ENCODE measurements at places on chromosomes 13 and 19. TPM values are rescaled to one million over a fixed set of nuclear protein-coding genes. Genes with fewer than 3 reads are reported as not detected.
A peak's percentile ranks its signal among the peaks of the same experiment; 100 is the strongest.

DNA sequence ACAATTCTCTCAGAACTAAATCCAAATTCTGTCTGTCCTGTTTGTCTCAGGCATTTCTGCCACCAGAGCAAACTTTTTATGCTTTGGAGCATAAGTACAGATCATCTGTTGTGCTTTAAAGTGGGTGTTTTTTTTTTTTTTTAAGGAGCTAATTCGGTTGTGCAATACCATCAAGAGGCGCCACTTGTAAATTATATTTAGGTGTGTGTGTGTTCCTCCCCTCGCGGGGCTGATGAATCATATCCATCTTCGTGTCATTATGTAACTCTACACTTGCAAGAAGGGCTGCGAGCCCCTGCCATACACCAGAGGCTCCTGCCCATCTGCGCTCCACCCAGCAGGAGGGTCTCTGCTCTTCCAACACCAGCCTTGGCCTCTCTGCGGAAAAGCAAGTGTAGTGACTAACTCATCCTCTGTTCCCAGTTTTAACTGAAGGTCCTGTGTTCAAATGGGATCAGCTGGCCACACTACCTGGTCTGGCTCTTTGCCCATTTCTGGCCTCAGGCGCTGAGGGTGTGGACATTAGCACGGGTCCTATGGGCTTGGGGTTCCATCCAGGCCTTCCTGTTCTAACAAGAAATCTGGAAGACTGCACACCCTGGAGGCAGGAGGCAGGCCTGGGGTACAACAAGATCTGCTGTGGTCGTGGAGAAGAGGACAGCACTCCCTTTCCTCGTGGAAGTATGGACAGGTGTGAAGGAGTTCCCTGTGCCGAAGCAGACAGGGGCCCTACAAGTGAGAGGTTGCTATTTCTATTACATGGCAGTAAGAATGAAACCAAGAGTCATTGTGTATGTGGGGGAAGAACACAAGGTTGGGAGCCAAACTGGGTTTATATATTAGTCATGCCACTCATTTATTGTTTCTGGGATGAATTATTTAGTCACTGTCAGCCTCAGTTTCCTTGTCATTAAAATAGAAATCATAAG lies 96.1 kb upstream of the MBNL2 start:
- DNase-seq: no peak

DNA sequence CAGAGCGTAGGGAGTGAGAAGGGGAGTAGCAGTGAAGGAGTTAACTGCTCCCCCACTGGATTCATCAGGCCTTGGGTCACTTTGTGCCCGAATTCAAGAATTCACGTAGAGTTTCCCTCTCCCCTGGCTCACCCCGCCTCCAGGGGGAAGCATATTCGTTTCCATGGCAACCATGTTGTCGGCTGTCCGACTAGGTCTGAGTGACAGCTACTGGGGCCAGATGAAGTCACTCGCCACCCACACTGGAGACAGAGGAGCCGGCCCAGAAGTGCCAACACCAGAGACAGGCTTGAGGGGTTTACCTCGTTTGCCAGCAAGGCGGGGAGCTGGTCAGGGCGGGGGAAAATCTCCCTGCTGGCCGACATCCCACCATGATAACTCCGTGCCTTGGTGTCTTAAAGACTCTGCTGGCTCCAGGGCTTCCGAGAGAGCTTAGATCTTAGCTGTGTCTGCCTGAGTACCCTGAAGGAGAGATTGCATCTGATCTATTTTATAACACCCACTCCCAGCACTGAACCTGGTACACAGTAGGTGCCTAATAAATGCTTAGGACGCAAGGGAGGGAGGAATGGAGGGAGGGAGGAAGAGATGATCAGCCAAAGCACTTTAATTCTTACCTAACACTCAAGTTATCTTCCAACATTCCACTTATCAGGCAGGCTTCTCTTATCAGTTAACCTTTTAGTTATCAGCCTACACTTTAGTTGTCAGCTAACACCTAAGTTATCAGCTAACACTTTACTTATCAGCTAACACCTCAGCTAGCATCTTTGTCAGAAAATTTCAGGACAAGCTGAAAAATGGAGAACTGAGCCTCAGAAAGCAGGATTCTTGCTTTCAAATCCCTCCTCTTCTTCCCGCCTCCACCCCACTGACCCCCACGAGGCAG lies 57.2 kb upstream of the ZNRF4 start:
- DNase-seq: no peak

GRCh38 chr19:10505583-10506229 lies 2.5 kb upstream of the KEAP1 start:
- peak; percentile 87 for DNase-seq

- DNase-seq: no peak
These were observed 181.7 kb downstream of the UQCRFS1 start for GRCh38 chr19:29031216-29031615.

DNA sequence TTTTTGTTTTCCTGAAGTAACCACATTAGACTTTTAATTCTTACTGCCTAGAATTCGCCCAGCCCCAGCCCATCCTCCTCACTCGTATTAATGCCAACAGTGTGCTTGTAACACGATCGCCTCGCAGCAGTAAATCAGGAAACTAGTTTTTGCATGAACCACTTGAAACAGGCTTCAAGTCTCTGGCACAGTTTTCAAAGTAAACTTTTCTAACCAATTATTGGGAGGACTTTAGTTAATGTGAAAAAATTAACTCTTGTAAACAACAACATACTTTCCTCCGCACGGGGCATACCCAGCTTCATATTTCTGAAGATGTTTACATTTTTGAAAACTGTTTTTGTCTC lies 39.2 kb downstream of the TNFRSF19 start:
- no peak for DNase-seq

DNA sequence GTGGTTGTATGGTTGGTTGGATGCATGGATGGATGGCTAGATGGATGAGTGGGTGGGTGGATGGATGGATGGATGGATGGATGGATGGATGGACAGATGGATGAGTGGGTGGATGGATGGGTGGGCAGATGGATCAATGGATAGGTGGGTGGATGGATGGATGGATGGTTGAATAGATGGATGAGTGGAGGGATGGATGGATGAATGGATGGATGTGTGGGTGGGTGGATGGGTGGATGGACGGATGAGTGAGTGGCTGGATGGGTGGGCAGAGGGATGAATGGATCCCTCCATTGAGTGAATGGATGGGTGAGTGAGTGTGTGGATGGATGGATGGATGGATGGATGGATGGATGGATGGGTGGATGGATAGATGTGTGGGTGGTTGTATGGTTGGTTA lies 9.0 kb upstream of the NMRK2 start:
- DNase-seq: no peak

DNA sequence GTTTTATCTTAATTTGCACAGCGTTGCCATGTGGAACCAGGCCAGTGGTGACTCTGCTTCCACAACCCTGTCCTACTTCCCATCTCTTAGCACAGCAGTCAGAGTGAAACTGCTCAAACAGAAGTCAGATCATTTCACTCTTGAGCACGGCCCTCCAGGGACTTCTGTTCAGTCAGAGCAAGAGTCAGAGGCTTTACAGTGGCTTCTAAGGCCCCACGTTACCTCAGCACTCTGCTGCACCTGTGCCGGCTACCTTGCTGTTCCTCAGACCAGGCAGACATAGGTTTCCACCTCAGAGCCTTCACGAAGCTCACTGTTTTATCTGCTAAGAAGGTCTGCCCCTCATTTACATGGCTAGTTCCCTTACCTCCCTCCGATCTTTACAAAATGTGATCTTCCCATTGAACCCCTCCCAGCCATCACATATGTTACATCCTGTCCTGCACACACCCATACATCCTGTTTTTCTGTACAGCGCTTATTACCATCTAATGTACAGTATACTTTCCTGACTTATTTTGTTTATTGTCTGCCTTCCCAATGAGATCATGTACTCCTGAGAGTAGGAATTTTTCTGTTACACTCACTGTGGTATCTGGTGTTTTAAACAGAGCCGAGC lies 41.6 kb downstream of the TM9SF2 start:
- DNase-seq: peak; percentile 69

NLRP13 gene
- not detected for total RNA-seq

DNA sequence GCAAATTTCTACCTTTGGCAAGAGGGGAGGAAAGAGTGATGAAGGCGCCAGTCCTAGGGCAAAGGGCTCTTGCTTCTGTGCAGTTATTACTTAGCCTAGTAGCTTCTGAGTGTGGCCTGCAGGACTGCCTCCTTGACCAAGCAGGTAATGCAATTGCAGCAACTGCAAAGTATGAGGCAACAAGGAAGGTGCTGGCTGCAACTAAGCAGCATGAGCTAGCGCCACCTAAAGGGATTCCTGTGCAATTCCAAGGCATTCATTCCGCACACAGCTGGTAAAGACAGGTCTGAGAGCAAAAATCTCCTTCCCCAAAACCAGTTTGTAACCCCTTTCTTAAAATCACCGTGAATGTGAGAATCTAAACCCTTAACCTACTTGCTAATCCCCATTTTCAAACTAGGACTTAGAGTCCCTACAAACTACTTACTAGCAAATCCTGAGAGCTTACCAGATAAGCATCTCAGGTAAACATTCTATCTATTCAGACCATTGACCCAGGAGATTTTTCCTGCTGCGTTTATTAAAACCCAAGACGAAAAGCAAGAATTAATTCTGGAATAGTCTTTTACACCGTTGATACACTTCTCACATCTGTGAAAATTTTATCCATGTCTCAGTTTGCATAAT lies 62.9 kb downstream of the DCT start:
- no peak for DNase-seq

- DNase-seq: no peak
These were observed 534 bp upstream of the GEMIN7 start for GRCh38 chr19:45078390-45079062.

DNA sequence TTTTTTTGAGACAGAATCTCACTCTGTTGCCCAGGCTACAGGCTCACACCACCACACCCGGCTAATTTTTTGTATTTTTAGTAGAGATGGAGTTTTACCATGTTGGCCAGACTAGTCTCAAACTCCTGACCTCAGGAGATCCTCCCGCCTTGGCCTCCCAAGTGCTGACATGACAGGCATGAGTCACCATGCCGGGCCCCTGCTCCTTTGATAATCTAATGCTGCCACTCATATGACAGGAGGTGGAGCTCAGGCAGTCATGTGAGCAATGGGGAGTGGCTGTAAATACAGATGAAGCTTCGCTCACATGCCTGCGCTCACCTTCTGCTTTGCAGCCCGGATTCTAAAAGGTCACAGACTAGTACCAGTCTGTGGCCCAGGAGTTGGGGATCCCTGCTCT lies 25.1 kb downstream of the ARHGEF18 start:
- no peak for DNase-seq

OVOL3 gene
- not detected for total RNA-seq

GRCh38 chr19:17504030-17504429 lies 7.4 kb upstream of the PGLS start:
- no peak for DNase-seq

DNA sequence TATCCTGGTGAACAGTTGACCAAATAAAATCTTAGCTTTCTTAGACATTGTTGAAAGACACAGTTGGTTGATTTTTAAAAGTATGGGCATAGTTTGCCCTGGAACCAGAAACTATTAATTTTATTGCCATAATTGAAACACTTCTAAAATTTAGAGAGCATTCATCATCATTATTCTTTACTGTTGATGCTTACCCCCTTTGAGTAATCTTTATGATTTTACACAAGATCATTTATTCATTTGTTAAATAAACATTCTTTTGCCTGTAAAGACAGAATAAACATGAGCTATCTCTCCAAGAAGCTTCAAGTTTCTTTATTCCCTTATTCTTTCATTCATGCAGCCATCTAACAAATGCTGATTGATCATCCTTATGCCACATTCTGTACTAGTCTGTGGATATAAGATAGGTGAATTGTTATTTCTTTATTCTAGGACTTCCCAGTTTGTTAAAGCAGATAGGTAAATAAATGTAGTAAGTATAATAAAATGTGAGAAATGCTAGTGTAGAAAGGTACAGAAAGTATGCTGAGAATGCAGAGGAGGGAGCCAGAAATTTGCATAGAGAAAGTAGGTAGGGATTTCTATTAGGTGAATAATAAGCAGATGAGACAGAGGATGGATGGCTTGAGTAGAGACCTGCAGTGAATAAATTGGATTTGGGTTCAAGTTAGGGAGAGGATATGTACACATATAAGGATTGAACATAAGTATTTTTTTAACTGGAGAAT lies 8.2 kb downstream of the SERTM1 start:
- DNase-seq: no peak

- peak; percentile 74 for DNase-seq
These were observed 5.3 kb downstream of the DENND1C start for GRCh38 chr19:6476155-6476895.

DNA sequence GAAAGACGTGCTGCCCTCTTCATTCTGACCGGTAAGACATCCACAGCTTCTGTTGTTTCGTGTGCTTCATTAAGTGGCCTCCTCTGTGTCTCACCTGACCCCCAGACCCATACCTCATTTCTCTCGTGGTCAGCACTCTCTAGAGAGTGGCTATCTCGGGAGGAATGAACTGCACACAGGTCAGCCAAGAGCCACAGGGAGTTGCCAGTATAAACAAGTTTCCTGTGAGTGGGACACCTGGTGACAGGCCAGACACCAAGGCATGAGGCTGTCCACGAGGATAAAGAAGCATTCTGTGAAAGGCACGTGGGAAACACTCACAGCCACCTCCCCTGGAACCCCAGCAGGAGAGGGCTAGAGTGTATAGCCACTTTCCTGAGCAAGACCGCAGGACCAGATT lies 115.8 kb downstream of the NUFIP1 start:
- DNase-seq: no peak

- DNase-seq: peak; percentile 68
These were observed 9.8 kb upstream of the GNA15 start for GRCh38 chr19:3125900-3126524.

ZNF497 gene
- total RNA-seq: 1.2 TPM

- DNase-seq: no peak
These were observed 1362.1 kb upstream of the ATXN8OS start for GRCh38 chr13:68745502-68745901.

DNA sequence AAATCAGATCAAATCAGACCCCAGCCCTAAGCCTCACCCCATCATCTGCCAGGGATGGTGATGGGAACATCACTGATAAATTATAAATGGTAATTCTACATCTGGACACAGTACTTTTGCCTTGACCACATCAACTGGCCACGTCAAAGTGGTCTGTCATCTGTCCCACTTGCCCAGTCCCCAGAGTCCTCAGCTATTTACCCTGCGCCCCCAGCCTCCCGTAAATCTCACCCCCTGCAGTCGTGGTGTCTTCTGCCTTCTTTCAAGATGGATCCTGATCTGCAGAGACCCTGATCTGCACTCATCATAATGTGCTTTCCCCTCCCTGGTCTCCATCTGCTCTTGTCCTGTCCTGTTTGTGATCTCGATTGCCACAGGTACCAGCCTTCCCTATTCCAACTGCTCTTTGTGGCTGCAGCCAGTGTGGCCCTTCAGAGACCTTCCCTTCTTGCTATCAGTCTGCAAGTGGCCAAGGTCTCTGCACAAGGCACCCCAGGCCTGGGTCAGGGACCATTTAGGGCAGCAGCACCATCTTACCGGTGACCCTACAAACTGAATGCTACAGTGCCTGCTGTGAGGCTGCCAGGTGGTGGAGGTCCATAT lies 26.7 kb upstream of the POP4 start:
- no peak for DNase-seq

Data from activated CD4-positive, alpha-beta memory T cell treated with anti-CD3 and anti-CD28 coated beads, Interleukin-2, amount 10 ng/mL, durations not matched to agents 7 days and 5 days (primary cell).